Panc1 (cell line): ENCODE measurements at places on chromosomes 4 and X.

DNA sequence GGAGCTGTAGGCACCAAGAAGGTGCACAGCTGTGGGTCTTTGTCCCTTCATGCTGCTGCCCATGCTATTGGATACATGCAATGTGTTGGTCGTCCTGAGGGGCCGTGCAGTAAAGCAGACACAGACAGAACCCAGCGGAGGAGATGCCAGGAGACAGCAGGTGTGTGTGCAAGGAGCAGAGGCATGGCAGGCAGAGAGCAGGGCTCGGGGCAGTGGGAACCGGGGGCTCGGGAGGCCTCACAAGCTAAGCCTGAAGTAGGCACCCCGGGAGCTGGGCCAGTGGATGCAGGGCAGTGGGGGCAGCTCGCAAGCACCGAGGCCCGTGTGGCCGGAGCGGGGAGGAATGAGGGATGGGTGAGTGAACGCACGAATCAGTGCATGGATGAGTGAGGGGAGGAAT lies 13.2 kb downstream of the HTRA3 start:
- DNase-seq: no peak

DNA sequence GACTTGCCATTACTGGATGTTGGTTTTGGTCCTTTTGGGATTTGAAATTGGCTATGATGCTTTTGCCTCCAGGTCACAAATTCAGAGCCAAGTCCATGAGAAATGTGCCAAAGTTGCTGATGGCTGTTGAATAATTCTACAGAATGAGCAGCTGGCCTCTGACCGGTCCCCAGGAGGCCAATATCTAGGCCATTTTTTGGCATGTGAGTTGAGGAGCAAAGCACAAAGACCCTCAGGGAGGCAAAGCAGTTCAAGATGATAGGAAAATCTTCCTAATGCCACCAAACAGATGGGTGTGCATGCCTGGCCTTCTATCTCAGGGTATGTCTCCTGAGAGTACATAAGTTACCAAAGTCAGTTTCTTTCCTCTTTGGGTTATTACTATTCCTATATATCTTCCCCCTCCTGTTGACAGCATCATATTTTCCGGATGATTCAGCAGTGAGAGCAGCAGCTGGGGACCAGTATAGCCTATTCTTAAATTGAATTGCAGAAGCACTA lies 44.4 kb downstream of the SEL1L3 start:
- DNase-seq: no peak

DNA sequence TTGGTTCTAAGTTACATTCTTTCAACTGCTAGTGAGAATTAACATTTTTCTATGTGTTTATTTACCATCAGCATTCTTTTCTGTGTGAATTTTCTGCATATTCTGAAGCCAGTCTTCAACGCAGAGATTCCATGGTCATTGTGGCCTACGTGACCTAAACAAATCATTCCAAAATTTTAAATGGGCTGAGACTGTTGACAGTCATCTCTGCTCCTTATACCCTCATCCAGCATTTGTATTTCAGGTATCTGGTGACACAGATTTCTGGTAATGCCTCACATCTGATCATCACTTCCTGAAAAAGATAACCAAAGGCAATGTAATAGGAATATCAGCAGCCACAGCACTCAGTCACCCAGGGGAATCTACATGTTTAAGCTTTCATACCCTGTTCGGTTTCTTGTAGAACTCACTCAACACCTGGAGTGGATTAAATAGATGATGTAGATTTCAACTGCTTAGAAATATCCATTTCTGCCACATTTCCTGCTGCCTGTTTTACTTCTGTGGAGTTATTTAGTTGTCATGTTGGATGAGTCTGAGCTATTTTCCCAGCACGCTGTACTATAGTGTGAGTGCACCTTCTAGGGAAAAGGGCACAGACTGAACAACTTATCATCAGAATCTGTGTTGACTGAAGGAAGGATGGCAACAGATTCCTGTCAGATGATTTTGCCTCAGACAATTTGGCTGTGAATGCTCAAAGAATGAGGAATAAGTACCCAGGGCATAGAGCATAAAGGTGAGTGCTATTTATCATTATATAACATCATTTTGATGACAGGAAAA lies 73.0 kb upstream of the HPGD start:
- DNase-seq: no peak

DNA sequence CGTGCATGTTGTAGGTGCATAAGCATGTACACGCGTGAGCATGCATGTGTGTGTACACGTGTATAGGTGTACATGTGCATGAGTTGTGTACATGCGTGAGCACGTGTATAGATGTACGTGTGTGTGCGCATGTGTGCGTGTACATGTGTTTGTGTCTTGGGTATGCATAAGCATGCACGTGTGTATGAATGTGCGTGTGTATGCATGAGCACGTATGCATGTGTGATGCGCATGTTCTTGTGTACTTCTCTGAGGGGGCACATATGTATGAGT lies 9.0 kb downstream of the NAT8L start:
- no peak for DNase-seq

GRCh38 chr4:89752932-89753598 lies 83.9 kb downstream of the SNCA start:
- DNase-seq: no peak

DNA sequence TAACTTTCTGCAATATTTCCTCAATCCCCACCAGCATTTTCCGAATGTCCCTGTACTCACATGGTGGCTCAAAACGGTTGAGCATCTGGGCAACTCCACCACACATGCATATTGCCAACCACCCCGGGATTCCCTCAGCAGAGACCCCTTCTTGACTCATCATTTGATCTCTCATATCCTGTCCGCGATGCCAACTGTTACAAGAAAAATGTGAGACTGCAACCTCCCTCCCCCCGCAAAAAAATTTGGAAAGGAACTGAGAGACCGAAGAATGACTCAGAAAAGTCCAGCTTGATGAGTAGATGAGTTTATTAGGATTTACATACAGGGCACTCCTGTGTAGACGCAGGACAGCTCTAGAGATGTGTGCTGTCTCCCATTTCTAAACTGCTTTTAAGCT lies 561.4 kb downstream of the ZIC3 start:
- no peak for DNase-seq

DNA sequence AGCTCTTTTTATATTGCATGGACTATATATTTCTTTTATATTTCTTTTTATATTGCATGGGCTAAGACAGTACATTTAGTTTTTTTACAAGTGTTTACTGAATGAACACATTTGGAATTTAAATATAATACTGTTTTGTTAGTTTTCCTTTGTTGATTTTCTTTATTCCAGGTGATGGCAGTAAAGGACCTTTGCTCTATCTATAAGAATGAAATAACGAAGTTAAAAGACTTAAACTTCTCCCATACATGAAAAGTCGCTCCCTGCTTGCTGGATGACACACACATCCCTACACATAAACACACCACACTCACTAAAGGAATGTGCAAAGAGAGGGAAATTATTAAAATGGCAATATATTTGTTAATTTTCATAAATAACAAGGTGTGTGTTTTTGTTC lies 102.5 kb upstream of the ANXA10 start:
- DNase-seq: peak; percentile 2

GRCh38 chr4:88158038-88158488 lies 376 bp downstream of the ABCG2 start:
- DNase-seq: no peak

DNA sequence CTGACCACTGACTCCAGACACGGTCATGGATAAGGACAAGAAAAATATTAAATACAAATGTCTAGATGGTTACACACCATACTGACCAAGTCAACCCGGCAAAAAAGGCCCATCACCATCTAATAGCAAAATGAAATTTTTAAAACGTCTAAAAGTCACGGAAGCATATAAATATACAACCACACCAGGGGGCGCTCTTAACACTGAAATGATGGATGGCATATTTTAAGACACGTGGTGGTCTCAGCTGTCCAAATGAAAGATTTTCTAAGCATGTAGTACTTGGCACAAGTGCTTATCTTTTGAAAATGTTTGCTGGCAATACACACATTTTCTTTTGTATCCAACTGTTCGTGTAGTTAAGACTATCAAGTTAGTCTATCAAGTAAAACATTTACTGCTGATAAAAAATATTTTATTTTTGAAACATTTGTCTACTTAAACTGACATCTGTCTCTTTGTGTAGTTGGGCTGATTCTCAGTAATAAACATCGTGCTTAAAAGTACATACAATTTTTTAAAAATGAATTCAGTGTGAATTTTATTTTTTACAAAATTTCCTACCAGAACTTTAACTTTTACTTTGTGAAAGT lies 64.6 kb downstream of the COX7B2 start:
- peak; percentile 43 for DNase-seq

DNA sequence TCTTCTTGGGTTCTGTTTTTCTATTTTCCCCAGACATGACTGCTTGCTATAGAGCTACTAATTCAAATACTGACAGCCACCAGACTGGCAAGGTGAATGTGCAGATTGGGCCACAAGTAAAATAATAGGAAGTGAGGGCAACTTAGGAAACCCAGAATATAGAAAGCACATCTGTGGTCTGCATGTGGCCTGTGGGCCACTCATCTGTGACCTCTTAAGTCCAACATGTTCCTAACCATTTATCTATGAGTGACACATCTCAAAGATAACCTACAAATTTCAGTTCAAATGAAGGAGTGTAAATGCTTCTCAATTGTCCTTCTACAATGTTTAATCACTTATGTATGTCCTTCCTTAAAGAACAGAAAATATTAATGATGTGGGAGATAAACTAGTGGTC lies 128.9 kb downstream of the REELD1 start:
- no peak for DNase-seq

- no peak for DNase-seq
Measured at GRCh38 chr4:7917669-7918068, 22.0 kb downstream of the AFAP1 start.

- no peak for DNase-seq
Measured at GRCh38 chrX:39805825-39806224, 291.9 kb downstream of the BCOR start.
